ENCODE measurements at places on chromosomes 1 and 21.

DNA sequence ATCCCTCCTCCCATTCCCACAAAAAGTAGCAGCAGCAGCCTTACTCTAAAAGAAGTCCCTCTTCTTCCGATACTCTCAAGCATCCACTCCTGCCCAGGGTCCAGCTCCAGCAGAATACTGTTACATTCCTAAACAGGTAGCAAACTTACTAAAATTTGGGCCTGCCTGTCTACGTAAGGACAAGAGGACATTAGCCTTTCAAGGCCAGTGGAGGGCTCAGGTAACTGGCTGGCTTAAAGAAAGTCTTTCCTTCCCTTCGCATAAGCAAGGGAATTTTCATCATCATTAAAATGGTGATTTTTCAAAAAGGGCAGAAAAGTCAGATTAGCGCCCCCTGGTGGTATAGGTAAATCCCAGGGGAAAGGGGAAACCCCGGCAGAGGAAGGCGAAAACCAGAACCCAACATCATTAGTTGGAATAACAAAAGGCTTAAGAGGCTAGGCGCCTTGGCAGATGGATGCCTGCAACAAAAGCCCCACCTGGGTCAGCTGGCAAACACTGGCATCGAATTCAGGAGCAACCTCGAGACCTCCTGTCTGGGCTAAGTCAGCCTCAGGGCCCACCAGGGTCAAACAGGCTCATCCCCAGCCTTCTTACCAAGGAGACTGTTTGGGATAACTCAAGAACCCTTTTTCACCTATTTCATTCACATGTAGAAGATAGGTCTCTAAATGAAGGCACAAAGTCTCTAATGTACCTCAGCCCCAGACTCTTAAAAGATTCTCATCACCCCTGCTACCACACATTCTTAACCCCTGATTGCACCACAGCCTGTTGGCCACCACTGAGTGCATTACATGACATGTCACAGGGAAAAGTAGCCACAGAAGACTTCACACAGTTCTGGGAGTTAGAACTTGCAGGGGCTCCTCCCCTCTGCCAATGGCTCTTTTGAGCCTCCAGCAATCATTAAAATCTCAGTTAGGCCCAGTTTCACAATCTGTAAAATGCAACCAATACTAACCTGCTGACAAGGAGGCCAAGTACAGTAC, 36.7 kb downstream of the ERI3 start:
- DNase-seq: peak; percentile 31

- DNase-seq: no peak
Observed at GRCh38 chr1:226131639-226132038, 54.9 kb downstream of the ACBD3 start.

GRCh38 chr1:232533328-232533727, 96.6 kb downstream of the SIPA1L2 start:
- no peak for DNase-seq

GRCh38 chr1:9555942-9556341, 16.7 kb downstream of the SLC25A33 start:
- no peak for DNase-seq

GRCh38 chr1:84803604-84804003, 89.4 kb downstream of the LPAR3 start:
- DNase-seq: no peak

GRCh38 chr1:18635891-18636595, 5.4 kb downstream of the PAX7 start:
- no peak for DNase-seq

DNA sequence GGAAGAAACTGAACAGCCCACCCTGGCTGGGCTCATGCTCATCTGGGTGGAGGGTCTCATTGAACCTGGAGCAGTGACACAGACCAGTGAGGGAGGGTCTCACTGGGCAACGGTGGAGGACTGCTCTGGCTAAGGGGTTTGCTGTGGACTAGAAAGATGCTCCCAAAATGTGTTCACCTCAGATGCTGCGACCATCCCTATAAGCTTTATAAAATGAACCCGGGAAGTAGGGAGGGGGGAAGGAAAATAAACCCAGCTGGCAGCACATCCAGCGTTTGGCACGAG, 34.5 kb upstream of the LBR start:
- no peak for DNase-seq

DNA sequence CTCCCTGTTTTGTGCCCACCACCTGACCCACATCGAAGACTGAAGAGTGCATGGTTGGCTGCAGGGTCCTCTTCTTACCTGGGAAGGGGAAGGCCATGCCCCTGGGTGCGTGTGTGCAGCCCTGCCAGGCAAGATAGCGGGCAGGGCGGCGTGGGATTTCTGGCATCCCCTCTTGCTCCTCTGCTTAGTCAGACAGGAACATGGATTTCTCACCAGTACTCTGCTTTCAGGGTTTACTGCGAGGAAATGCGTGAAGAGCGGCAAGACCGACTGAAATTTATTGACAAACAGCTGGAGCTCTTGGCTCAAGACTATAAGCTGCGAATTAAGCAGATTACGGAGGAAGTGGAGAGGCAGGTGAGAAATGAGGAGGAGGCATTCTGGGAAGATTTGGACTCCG, 15.5 kb upstream of the MIIP start:
- no peak for DNase-seq

DNA sequence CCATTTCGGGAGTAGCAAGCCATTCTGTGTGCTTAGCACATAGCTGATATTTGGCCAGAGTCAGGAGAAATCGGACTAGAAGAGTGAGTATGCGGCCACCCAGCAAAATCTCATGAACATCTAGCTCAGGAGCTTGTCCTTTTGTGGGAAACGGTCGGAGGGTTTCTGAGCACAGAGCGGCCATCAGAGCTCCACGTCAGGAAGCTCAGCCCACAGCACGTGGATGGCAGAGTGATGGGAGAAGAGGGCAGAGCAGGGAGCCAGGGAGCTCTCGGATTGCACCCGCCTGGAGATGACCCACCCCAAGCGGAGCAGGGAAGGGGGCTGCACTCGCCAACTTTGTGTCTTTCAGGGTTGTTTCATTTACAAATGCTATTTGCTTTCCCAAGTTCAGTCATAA, 13.9 kb downstream of the RCAN3 start:
- DNase-seq: no peak

DNA sequence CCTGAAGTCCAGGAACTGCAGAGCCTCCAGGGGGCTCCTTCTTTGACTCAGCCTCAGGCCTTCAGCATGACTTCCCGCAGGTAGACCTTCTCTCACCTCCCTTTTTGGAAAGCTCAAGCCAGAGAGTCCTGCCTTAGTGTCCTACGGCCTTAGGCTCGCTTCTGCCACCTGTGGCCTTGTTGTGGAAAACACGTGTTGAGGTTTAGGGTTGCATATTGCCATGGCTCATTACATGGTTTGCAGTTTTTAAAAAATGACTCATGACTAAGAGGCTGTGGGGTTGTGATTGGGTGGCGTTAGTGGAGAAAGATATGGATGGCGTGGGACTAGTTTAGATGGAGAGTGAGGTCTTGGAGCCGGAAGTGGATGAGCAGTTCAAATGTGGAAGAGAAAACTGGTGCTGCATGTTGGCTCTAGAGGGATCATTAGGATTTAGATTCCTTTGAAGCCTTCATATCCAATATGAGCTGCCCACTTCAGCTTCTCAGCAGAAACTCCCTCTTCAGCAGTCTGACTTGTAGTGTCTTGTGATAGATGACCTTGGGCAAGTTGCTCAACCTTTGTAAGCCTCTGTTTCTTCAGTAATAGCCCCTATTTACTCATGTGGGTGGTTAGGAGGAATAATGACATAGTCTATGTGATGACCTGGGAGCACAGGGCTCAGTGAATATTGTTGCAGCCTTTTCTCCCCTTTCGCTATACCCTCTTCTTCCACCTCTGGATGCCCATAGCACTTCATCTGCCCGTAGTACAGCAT, 6.5 kb upstream of the FGGY start:
- peak; percentile 37 for DNase-seq

GRCh38 chr1:59331686-59332620, 35.1 kb downstream of the FGGY start:
- DNase-seq: no peak

DNA sequence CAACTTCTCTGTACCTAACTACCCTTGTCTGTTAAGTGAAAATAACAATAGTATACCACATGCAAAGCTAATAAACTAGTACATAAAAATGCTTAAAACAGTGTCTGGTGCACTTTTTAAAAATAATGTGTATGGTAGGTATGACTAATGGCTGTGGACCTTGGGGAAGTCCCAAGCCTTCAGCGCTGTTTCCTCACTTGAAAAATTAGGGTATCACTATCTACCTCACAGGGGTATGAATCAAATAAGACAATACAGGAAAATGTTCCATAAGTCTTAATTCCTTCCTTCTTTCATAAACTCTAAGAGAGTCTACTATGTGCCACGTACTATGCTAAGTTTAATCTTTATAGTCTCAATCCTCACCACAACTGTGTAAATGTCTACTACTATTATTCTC, 32.0 kb downstream of the EGLN1 start:
- DNase-seq: peak; percentile 58

GRCh38 chr1:26570287-26570686, 40.7 kb downstream of the RPS6KA1 start:
- no peak for DNase-seq

- DNase-seq: no peak
Observed at GRCh38 chr1:18179009-18179408, 71.4 kb downstream of the IGSF21 start.

GRCh38 chr1:222107975-222108374, 366.1 kb upstream of the DUSP10 start:
- no peak for DNase-seq

DNA sequence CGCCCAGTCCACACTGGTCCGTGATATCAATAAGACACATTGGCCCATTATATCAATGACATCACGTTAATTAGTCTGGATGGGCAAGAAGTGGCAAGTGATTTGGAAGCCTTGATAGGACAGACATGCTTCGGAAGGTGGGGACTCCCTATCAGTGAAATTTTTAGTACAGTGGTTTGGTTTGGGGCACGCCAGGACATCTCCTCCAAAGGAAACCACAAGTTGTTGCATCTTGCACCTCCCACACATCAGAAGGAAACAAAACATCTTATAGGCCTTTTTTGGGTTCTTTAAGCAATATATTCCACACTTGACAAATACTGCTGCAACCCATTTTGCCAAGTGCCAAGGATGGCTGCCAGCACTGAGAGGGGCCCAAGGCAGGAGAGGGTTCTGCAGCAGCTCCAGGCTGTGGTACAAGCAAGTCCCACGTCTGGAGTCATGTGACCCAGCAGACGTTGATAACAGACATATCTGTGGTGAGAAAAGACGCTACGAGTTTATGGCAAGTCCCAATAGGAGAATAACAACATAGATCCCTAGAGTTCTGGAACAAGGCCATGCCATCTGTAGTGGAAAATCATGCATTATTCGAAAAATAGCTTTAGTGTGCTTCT, 95.3 kb upstream of the DISP3 start:
- no peak for DNase-seq

DNA sequence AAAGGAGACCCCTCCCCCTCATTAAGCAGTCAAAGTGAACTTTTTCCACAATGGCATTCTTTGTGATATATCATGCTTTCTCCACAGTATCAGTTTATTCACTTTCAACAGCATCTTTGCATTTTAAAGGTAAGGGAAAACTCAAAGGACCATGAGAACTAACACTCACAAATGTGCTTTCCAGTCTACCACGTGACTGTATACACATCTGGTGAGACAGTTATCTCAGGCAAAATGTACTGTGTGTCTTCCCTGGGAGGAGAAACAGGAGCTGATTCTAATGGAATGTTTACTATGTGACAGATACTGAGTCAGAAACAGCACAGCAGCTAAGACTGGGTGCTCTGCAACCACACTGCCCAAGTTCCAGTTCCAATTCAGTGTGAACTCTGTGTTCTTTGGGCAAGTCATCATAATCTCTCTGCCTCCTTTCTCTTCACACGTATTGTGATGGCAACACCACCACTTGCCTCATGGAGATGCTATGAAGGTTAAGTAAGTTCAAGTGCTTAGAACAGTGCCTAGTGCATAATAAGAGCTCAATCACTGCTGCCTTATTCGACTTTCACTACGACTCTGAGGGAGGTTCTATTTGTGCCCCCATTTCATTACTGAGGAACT, 79.0 kb downstream of the SLC45A1 start:
- DNase-seq: peak; percentile 96

DNA sequence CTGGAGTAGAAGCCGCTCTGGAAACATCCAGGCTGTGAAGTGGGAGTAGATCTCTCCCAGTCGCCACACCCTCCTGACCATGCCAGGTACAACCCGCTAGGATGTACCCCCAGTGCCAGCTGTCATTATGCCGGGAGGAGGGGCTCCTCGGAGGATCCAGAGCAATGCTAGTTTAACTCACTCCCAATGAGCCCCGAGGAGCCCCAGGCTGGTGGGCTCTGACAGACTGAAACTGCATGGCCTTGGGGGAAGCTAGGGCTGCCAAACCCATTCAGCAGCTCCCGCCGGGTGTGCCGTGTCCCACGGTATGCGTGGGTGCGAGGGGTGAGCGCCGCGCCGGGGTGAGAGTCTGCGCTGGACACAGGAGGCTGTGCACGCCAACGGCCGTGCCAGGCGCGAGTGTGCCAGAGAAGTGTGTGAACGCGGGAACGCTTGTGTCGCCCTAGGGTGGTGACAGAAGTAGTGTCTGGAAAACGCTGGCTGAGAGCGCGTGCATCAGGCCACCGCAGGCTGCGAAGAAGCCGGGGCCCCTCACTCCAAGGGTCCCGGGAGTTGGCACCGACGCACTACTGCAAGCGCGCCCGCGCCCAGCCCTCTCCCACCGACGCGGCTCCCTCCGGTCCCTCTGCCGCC, 177.1 kb upstream of the EDN2 start:
- no peak for DNase-seq

DNA sequence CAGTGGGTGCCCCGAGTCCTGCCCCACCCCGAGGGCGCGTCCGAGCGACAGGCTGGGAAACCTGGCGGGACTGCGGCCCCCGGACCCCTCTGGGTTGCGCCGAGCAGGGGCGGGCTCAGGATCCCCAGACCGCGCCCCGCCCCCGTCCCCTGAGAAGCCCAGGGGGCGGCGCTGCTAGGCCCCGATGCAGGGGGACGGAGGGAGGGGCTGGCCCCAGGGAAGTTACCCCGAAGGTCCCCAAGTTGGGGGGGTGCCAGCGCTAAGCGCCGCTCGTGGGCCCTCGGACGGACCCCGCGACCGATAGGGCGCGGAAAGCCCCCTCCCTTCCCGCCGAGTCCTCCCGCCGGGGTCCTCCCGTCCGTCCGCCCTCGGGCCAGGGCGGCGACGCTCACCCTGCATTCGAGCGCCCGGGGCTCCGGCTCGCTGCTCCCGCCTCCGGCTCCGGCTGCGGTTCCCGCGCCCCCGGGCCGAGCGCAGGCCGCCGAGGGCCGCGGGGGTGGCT, 414 bp downstream of the GPR153 start:
- DNase-seq: no peak

DNA sequence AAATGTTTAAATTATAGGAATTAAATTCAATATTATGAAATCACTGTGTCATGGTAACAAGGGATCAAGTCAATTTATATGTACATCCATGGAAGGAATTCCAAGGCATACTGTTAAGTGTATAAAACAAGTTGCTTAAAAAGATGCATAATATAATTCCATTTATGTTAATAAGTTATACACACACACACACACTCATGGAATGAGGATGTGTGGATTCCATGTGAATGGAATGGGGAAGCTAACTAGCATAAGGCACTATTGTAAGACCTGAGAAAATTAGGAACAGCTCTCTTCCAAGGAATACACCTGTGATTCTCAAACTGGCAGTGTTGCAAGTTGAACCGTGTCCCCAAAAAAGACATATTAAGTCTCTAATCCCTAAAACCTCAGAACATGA, 17.6 kb upstream of the TRAF3IP3 start:
- no peak for DNase-seq

- no peak for DNase-seq
Observed at GRCh38 chr1:51299981-51300670, 30.2 kb downstream of the TTC39A start.
